Anterior cingulate cortex (tissue), 58 donors: ENCODE measurements at places on chromosomes 13 and 19.

DNA sequence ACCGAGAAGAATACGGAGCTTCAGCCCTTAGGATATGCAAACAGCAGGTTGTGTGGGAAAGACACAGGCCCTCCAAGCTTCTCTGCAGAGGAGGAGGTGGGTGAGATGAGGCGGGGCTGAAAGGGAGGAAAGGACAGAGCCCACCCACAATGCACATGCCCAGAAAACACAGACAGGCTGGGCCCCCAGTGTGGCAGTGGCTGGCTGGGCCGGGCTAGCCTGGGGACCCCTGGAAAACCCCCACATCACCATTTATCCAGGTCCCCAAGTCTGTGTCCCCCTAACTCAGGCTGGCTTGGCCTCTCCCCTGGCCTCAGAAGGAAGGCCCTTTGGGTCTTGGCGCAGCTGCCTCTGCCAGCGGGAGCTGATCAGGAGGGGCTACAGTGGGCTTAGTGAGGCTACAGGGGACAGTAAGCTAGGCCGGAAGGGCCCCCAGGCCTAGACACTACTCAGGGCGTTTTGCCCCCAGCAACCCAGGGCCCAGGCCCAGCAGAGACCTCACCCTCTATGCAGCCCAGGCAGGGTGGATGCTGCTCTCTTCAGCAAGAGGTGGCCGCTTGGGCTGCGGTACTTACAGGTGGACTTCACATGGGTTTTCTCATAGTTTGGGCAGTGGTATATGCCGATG lies 119.5 kb downstream of the TUBA3C start:
- no peak for DNase-seq

DNA sequence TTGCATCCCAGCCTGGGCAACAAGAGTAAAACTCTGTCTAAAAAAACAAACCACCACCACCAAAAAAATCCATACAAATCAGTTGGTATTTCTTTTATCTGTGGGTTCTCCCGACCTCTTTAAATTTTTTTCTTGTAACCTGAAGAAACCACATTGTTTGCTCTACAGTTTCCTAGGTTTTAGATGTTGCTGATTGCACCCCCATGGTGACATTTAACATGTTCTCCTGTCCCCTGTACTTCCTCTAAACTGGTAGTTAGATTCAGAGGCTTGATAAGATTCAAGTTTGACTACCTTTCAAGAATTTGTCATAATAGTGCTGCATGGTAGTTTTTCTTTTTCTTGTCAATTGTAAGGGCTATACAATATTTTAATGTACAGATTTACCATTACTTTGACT lies 24.0 kb downstream of the ALG5 start:
- DNase-seq = no peak

- DNase-seq = no peak
These were observed 60.1 kb downstream of the HSPH1 start for GRCh38 chr13:31101472-31102170.

DNA sequence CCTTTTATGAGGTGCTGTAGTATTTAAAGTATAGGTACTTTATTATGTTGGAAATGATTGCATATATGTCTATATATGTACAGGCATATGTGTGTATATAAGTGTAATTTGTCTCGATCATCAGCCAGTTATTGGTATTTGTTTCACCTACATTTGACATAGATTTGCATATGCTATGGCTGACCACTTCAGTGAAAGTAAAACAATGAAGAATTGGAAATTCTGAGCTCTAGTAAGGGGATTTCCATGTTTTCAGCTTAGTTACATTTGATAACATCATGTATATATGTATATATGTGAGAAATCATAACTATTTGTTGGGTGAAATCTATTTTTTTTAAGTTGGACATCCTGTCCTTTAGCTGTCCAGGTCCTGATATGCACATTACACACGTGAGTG lies 1303.9 kb downstream of the EFNB2 start:
- no peak for DNase-seq

DNA sequence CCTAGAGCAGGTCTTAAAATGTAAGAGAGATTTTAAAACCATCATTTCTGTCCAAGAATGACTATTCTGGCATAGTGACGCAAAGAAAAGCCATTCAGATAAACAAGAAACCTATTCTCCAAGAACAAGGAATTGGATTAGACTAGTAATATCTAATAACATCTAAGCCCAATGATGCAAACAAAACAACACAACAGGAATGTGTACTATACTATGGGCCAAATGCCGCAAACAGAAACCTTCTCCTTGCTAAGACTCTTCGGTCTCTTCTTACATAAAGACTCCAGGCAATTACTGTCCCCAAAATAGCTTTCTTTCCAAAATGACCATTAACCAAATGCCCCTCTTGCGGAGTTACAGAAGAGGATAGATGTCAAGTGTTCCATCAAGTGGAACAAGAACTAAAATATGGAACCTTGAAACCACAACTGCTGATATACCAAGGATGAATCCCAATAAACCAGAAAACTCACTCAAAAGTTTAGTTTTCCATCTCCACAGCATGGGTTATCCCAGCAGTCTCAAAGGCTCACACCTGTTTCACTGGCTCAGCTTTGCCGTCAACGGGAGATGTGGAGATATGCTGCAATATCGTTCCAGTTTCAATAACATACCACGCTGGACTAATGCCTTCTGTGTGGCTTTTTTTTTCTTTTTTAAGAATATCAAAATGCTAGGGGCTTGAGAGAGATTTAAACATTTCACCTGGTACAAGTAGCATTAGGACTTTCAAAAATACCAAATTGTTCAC lies 76.2 kb downstream of the FOXO1 start:
- DNase-seq = no peak

DNA sequence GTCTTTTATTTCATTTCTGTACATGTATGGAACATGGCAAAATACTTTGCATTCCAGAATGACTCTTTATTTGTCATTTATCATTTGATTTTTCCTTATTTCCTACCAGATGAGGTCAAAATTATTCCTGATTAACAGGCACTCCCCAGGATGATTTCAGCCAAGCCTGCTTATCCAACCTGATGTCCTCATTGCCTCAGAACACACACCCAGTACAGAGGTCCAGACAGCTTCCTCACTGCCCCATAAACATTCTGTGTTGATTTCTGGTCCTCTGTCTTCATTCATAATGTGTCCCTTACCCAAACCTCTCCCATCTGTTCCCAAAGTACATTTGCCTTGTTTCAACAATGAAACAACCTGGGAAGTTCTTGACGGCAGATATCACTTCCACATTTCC lies 367.4 kb downstream of the MTUS2 start:
- DNase-seq = no peak

DNA sequence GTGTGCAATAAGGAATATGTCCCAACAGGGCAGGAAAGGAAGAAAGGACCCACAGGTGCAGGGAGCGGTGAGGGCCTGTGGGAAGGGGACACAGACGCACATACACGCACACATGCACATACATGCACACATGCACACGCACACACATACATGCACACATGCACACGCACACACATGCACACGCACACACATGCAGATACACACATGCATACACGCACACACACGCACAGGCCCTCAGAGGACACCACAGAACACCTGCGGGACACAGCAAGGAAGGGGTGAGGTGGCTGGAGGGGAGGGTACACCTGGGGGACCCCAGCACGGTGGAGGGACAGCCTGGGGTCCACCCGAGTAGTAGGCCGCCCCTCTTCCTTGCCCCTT lies 12.9 kb downstream of the PIP5K1C start:
- DNase-seq = no peak

GRCh38 chr13:59728896-59729545 lies 434.7 kb downstream of the DIAPH3 start:
- no peak for DNase-seq

DNA sequence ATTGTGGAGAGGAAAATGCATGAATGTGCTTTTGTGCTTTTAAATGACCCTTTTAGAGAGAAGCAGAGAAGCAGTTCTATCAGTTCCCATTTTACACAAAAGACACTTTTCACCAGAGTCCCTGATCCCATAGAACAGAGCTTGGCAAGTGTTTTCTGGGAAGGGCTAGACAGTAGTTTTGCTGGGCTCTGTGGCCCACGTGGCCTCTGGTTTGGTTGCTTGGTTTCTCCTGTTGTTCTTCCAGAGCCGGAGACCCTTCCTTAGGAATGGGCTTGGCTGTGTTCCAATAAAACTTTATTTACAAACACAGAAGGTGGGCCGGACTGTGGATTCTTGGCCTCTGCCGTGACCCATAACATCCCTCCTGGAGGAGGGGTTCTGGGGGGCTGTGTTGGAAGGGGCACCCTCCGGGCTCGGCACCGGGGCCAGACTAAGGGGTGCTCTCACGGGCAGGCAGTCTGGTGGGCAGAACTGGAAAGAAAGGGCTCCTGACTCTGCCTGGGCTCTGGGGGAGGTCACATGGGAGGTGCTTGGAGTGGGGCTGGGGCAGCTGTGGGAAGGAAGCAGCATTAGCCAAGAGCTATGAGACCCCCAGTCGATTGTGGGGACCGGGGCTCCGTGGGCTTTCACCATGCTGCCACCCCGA lies 3.2 kb downstream of the SPPL2B start:
- no peak for DNase-seq

GRCh38 chr13:99033814-99034213 lies 56.0 kb upstream of the DOCK9 start:
- DNase-seq = no peak

GRCh38 chr13:106480351-106480910 lies 55.0 kb downstream of the EFNB2 start:
- no peak for DNase-seq

DNA sequence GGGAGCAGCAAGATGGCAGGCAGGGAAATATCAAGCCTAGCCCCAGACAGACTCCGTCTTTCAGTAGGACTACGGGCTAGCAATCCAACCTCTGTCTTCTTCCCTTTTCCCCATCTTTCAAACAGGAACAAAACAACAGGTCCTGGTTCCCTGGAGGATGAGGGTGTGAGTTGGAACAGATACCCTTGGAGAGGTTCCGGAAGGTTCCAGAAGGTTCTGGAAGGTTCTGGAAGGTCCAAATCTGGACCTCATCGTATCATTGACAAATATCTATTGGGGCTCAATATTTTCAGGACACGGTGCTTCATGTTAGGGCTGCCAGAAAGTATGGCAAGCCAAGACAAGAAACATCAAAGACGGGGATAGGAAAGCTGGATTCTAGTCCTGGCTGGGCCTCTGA lies 28.5 kb upstream of the FEM1A start:
- no peak for DNase-seq

DNA sequence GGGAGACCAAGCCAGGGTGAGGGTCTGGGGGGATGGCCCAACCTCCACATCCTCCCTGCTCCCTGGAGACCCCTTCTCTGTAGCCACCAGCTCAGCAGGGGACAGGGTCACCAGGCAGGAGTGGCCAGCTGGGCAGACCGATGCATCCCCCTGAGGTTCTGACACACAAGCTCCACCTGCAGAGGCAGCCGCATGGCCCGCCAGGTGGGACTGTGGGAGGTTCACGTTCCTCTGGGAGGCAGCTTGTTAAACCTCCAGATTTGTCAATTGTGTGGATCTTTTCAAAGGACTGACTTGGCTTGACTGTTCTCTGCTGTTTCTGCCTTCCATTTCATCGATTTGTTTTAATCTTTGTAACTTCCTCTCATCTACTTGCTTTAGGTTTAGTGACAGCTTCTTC lies 8.1 kb downstream of the POLRMT start:
- no peak for DNase-seq

- no peak for DNase-seq
These were observed 38.7 kb upstream of the PCDH8 start for GRCh38 chr13:52887165-52887564.

- no peak for DNase-seq
These were observed 58.2 kb downstream of the NUFIP1 start for GRCh38 chr13:44930963-44931623.

DNA sequence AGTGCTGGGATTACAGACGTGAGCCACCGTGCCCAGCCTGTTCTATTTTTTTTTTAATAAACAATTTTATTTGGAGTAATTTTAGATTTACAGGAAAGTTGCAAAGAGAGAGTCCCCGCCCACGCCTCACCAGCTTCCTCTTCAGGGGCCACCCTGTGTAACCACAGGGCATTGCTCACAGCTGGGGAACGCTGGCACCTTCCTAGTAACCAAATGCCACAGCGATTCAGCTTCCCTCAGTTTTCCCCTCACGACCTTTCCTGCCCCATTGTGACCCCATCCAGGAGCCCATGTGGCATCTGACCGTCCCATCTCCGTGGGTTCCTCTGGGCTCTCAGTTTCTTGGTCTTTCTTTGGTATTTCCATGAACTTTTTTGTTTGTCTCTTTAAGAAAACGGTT lies 83.9 kb downstream of the GNG7 start:
- DNase-seq = no peak

DNA sequence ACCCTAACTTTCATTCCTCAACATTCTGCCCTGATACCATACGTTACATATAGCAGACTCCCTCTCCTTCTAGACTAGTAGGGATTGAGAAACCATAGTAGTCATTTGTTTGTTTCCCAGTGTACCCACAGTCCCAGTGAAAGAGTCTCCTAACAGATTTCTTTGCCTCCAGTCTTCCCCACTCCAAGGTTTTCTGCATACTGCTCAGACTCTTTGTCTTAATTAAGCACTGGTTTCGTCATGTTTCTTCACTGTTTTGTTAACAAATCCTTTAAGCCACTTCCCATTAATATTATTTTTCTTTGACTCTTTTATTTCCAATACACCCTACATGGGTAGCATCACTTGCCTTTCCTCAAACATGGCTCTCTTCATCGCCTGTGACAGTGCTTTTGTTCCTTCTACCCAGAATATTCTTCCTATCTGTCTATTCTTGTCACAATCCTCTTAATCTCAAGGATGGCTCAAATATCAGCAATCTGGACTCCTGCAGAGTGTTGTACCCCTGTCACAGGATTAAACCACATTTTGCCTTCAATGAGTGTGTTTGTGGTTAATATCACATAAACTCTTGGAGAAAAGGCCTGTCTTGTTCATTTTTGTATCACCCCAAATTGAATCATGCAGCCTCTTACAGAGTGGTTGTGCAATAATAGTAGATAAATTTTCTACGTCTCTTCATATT lies 92.7 kb upstream of the KLF12 start:
- no peak for DNase-seq

- no peak for DNase-seq
These were observed 111.2 kb downstream of the KCNRG start for GRCh38 chr13:50126263-50126992.

DNA sequence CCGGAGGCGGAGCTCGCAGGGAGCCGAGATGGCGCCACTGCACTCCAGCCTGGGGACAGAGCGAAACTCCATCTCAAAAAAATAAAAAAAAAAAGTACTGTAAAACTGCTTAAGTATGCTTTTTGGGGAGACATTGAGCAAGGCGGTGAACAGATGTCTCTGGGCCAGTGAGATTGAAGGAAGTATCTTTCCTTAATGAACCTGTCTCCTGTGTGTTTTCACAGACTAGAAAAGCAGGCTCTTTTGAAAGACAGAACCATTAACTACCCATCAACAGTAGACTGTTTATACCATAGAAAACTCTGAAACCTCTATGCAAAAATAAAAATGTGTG lies 1.5 kb upstream of the ECH1 start:
- DNase-seq = no peak

DNA sequence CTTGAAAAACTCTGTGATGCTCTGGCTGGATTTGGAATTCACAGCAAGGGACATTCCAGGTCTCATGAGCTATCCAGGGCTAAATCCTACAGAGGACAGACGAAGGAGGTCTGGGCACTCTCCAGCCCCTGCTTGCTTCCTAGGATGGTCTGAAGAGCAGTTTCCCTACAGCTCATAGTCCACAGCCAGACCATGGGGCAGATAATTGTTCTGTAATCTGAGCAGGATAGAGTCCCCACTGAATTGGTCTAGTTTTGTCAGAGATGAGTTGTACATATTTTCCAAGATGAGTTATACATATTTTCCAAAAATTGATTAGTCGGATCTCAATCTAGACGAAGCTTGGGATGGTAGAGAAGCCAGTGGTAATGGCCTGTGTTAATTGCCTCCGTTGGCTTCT lies 75.6 kb downstream of the C13orf42 start:
- no peak for DNase-seq

- no peak for DNase-seq
These were observed 529.8 kb upstream of the NBEA start for GRCh38 chr13:34412295-34412694.
